ENCODE measurements at places on chromosomes 3 and 15. TPM values are rescaled to one million over a fixed set of nuclear protein-coding genes. Genes with fewer than 3 reads are reported as not detected.

Gene RASL12
- 6.0 TPM for total RNA-seq

Gene CCR2
- total RNA-seq, result not detected

Gene ZNF710
- total RNA-seq, result 21.4 TPM

Gene KBTBD12
- not detected for total RNA-seq

Gene CCR5
- not detected for total RNA-seq

Gene CORO2B
- total RNA-seq, result 0.21 TPM

Gene LTF
- not detected for total RNA-seq

Gene KATNBL1
- total RNA-seq, result 25.9 TPM

Gene CLDN18
- total RNA-seq, result not detected

Gene AQP9
- total RNA-seq, result not detected

Gene MORC1
- not detected for total RNA-seq

Gene VIPR1
- 3.7 TPM for total RNA-seq

Gene TRA2B
- 197 TPM for total RNA-seq

DNA sequence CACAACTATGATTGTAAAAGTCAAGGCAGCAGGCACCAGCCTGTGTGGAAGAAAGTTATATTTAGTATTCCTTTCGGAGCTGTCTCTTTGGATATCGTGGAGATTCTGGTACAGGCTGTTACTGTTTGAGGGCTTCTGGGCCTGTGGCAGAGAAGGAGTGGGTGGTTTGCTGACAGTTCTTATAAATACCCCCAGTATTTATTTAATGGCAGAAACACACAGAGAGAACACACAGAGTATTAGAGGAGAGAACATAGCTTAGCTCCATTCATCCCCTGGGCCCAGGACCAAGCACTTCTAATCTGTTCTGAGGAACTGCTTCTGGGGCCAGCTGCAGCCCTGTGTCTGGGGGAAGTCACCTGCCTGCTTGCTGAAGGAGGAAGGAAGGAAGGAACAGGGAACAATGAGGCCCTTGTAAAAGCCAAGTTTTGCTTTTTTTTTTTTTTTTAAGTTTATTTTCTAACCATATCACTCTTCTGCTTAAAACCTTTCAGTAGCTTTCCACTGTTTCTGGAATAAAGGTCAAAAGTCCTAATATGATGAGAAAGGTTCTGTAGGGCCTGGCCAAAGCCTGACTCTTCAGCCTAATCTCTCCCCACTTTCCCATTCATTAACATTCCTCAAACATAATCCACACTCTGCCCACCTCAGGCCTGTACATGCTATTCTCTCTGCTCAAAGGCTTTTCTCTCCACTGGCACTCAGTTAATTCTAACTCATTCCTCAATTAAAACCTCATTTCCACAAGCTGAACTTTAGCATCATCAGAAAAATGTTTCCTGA, 11.8 kb upstream of the PP2D1 start:
- DNase-seq, result no peak

GRCh38 chr15:62880278-62880677, 162.3 kb upstream of the TPM1 start:
- DNase-seq, result no peak

DNA sequence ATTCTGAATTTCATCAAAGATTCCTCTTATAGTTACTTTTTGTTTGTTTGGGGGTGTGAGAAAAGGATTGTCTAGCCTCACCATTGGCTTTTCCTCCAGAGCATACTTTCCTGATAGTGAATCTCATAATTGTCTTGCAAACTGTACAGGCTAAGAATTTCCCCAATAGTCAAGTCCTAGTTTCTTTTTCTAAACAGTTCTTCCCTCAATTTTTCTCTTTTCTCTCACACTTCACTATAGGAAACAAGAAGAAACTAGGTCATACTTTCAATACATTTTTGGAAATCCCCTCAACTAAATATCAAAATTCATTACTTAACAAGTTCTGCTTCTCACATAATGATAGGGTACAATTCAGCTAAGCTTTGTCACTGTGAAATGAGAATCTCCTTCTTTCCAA, 241.9 kb downstream of the IL20RB start:
- DNase-seq, result no peak

GRCh38 chr3:50806031-50806430, 131.3 kb downstream of the DOCK3 start:
- DNase-seq, result no peak

GRCh38 chr3:148223266-148223665, 474.4 kb upstream of the AGTR1 start:
- DNase-seq, result no peak

DNA sequence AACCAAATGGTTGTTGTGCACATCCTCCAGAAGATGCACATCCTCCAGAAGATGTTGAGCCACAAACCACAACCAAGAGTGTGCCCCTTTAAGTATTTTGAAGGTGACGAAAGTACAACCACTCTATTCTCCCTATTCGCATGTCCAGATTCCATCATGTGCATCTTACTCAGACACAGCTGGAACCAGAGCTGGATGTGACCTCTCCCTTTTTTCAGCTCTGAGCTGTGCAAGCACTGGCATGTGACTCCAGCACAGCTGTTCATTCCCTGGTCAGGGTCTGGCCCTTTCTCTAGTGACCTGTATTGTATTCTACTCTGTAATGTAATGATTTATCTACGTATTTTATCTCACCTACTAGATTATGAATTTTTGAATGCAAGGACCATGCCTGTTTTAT, 29.3 kb upstream of the DLG1 start:
- DNase-seq, result no peak

- no peak for DNase-seq
These were observed 100.8 kb downstream of the CCNL1 start for GRCh38 chr3:157059181-157059580.

DNA sequence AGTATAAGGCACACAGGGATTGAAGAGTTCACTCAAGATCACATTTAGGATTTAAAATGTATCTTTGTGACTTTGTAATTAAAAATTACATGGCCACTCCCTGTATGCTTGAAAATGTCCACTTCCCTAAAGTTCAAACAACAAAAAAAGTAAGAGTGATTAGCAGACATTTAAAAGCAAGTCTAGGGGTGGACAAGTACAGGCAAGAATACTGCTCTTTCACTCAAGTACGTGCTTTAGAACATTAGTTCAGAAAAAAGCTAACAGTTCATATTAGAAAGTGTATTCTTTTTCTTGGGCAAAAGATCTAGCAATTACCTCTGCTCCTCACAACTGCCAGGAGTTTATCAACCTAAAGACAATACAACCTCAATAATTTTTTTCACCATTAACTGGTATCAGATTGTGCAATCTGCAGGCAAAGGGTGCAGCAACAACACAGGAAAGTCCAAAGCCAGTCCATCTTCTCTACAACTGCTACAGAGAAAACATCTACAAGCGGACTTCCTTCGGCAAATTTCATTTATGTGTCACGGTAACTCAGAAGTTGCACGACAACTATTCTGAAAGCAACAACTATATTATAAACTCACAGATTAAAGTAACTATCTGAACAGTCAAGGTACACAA, 18.1 kb downstream of the CHSY1 start:
- DNase-seq, result no peak

DNA sequence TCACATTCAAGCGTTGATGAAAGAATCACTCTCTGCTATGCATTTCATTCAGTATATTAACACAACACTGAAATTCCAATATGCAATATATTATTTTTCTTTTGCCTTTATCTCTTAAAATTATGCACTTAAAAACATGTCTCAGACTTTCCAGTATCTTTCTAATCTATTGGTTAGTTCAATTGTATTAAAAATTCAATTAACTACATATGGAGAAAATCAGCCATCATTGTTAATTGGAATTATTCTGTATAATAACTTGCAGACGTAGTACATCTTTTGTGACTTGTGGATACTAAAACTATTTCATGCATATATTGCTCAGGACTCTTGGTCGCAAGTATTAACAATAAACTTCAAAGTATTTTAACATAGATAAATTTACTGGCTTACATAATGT, 715.6 kb downstream of the GRM7 start:
- no peak for DNase-seq

DNA sequence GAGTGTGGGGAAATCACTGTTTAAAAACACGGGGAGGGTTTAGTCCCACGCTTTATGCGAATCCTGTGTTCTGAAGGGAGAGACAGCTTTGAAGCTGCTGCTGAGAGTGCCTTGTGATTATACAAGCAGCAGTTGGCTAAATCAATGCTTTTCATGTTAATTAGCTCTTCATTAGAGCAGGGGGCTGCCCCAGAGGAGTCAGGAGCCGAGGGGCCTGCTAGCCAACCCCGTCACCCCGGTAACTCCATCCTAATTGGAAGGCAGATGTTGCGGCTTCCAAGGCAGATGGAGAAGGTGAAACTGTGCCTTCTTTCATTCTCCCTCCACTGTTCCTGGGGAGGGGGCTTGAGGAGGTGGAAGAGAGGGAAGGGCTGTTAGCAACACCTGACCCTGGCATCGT, 92.4 kb upstream of the ANKRD34C start:
- no peak for DNase-seq

DNA sequence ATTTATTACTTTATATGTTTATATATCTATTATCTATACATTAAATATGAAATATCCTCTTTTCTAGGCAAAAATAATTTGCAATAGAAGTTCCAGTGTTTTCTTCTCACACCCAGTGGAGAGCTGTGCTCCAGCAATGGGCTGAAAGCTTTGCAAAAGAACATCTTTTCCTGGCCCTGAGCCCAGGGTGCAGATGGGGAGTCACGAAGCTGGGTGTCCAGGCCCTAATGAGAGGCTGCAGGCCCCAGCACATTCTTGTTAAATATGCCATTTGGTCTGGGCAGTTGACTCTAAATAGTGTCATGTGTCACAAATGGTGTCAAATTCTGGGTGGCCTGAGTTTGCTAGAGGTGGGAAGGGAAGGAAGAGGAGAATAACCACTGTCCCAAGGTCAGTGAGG, 5.7 kb downstream of the NTRK3 start:
- no peak for DNase-seq

DNA sequence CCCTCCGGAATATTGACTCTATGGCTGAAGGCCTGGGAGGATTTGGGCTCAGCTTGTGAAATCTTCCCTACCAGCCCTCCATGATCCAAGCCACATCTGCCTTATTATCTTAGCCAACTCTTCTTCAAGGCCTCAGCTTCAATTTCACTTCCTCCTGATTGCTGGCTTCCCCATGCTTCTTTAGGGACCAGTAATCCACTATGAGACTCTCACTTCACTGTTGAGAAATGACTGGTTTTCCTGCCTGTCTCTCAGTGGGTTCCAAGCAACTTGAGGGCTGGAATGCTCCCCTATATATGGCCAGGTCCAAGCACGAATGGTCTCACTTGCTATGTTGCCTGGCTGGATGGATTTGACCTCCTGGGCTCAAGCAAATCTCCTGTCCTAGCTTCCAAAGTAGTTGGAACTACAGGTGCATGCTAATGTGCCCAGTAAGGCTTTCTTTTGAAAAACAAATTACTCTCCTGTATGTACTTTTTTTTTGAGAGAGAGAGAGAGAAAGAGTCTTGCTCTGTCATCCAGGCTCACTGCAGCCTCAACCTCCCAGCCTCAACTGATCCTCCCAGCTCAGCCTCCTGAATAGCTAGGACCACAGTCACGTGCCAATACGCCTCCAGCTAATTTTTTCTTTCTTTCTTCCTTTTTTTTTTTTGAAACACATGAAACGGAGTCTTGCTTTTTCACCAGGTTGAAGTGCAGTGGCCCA, 7.9 kb upstream of the PIK3CB start:
- DNase-seq, result no peak

GRCh38 chr3:140508550-140508949, 169.3 kb upstream of the TRIM42 start:
- DNase-seq, result no peak

DNA sequence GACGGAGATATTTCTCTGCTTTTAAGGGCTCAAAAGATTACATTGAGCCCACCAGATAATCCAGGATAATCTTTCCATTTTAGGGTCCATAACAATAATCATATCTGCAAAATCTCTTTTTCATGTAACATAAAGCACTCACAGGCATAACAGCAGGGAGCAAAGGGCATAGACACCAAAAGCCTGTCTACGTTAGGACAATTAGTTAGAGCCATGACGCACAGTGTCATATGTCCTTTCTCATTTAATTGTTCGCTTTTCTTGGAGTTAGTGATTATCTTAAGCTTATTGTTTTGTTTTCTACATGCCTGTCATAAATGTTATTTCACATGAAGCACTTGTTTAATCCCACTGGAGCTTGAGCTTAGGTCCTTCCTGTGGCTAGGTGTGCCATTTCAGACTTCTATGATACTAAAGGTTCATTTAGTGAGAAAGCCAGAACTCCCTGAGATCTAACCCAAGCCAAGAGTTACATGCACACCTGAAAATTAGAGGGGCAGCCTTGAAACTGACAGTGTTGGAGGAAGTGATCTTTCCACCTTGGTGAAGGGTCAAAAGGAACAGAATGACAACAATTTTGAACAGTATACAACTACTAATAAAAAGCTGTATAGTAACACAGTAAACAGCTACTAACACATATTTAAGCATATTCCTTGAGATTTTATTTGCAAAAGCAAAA, 11.7 kb upstream of the HHATL start:
- no peak for DNase-seq

DNA sequence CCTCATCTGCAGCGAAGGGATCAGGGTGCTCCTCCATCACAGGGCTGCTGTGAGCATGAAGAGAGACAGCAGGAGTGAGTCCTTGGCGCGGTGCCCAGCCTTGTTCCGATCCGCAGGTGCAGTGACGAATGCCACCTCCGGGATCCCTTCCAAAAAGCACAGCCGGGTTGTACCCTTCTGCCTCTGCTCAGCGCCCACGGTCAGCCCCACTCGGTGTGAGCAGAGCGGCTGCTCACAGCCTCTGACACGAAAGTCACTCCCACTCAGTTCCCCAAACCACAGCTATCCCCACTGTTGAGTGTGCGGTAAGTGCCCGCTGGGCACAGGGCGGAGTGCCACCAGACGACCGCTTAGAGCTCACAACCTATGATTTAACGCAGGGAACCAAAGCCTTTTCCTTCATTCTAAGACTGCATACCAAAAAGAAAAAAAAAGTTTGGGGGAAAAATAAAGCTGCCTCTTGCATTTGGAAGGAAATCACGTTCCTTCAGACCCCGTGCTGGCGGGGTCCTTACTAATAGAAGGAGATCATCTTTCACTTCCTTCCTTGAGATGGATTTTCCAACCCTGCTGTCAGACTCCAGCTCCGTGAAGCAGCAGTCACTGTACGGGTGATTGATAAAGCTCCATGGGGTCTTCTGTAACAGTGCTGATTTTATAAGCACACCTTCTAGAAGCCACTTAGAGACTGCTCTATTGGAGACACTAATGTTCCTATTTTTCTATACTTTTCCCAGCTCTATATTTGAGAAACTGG, 34.7 kb upstream of the TUBGCP5 start:
- DNase-seq, result no peak
